ENCODE measurements at places on chromosomes 12 and 14.
A peak's percentile ranks its signal among the peaks of the same experiment; 100 is the strongest.

GRCh38 chr12:16165506-16165905, 112.0 kb downstream of the SLC15A5 start:
- DNase-seq, result peak; percentile 12

- DNase-seq, result no peak
Observed at GRCh38 chr12:124030008-124030407, 57.0 kb downstream of the ZNF664 start.

GRCh38 chr14:101186992-101187815, 283.7 kb upstream of the RTL1 start:
- DNase-seq, result no peak

GRCh38 chr12:130086248-130086647, 76.0 kb upstream of the FZD10 start:
- DNase-seq, result peak; percentile 9

GRCh38 chr14:65850429-65851135, 438.1 kb downstream of the FUT8 start:
- DNase-seq, result no peak

DNA sequence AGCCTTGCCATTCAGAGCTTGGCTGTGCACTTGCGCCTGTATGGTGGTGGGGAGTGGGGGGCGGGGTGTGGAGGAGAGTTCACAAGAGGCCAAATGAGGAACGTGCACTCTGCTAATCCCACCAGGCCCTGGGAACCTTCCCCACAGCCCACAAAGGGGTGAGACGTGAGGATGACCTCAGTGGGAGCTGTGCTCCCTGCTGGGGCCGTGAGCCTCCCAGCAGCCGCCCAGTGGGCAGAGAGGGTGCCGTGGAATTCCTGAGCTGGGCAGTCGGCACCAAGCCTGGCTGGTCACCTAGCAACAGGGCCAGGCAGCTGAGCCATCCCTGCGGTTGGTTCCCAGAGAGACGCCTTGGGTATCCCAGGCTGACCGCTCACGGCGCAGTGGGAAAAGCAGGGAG, 53.7 kb downstream of the CCNK start:
- DNase-seq, result no peak

DNA sequence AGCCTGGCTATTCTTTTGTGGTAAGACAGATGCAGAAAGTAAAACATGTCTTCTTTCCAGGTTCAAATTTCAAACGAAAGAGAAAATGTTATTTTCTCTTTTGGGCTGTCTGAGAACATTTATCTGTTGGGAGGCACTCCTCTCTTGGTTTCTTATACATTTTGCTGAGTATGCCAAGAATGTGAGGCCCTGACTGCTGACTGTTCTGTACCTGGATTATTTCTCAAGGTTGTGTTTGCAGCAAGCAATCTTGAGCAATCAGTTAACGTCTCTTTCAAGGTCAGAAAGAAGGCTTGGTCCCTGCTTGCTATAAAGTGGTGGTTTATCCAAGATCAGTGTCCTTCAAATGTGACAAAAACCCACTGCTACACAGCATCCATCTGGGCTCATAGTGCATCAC, 9.8 kb downstream of the SSTR1 start:
- DNase-seq, result no peak

DNA sequence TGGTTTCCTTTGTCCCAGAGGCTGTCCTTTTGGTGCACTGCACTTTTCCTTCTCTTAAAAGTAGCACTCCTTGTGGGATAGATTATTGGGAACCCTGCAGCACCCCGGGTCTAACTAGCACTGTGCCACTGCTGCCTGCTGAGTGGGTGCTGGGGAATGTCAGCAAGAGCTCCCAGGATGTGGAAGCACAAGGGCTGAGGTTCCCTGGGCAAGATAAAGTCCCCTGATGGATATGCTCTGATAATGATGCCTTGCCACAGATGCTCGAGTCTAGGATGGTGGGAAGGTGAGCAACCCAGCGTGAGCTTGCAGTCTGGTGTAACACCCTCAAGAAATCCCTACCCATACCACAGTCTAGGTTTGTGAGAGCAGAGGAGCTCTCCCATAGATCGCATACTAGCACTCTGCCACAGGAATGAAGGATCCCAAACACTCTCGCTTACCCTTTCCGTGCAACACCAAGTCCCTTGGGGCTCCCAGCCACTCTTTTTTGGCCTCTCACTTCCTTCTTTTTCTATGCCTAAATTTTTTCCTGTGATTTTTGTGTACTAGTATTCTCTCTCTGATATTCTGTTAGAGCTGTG, 32.6 kb downstream of the USP15 start:
- DNase-seq, result no peak

DNA sequence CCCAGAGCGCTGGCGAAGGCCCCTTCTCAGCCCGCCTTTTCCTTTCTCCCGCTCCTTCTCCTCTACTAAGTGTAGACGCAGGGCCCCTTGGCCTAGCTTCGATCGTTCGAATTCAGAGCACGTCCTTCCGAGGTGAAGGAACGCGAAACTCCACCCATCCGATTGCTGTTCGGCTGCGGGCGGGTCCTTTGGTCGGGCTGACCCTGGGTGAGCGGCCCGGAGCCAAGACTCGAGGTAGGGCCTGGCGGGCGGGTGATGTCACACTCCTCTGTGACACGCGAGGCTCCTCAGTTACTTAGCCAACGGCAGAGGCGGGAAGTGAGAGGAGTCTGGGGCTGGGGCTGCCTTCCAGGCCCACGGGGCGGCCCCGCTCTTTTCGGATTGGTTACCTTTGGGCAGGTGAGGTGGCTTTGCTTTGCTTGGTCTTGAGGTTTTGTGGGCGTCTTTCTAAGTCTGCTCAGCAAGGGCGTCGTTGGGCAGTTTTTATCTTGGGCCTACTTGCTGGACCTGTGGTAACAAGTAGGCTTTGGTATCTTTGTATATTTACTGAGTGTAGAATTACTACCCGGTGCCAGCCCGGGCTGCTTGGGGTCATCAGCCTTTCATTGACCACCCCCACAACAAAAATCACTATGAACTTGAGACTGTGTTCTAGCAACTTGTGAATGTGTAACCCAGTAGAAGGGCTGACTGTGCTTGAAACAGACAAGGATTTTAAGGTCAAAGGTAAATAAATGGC, 694 bp downstream of the TMBIM6 start:
- DNase-seq, result peak; percentile 56

- no peak for DNase-seq
Observed at GRCh38 chr12:113165521-113166450, 16.3 kb downstream of the CFAP73 start.

- no peak for DNase-seq
Observed at GRCh38 chr12:123608182-123608581, 6.3 kb downstream of the DDX55 start.

DNA sequence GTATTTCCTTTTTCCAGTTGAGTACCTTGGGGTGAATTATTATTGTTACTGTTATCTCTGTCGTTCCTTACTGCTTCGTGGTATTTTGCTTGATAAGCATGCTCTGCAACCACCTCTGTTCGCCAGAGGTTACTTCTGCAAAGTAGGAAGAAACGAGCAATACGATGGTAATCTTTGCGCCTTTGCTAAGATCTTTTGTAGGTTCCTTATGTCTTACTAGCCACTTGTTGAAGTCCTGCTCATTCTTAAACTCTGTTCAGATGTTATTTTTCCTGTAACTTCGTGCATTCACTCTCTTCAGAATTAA, 729 bp upstream of the M6PR start:
- no peak for DNase-seq

DNA sequence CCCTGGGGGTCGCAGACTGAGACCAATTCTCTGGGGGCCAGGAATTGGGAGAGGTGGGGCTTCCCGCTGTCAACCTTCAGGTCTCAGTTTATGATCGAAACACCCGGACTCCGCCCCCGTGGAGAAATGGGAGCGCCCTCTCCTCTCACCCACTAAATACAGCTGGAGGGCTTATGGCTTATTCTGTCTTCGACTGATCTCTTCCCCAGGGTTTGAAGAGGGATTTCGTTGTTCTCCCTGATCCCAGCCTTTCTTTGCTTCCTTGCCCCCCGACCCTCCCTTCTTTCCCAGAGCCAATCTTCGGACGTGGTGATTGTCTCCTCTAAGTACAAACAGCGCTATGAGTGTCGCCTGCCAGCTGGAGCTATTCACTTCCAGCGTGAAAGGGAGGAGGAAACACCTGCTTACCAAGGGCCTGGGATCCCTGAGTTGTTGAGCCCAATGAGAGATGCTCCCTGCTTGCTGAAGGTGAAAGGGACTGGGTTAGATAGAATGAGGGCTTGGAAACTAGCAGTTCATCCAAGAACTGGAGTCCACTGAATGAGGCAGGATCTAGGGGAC, 607 bp downstream of the OS9 start:
- DNase-seq, result peak; percentile 1

- DNase-seq, result no peak
Observed at GRCh38 chr12:27973487-27973890, 956 bp upstream of the PTHLH start.

DNA sequence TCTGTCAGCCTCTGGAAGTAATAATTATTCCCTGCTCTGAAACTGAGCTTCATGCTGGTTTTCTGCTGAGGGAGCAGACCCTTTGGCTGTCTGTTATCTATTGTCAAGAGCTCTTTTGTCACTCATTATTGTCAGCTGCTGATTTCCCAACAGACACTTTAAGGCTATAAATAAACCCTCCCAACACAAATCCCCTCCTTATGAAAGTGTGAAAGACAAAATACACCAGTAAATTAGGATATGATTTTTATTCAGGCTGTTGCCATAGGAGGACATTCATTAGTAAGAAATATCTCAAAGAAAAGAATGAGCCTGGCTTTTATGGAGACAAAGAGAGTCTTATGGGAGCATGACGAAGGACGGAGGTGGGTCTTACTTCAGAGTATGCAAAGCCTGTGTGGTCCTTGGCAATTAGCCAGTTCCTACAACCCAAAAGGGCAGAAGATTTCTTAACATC, 180.8 kb downstream of the CRADD start:
- peak; percentile 78 for DNase-seq

DNA sequence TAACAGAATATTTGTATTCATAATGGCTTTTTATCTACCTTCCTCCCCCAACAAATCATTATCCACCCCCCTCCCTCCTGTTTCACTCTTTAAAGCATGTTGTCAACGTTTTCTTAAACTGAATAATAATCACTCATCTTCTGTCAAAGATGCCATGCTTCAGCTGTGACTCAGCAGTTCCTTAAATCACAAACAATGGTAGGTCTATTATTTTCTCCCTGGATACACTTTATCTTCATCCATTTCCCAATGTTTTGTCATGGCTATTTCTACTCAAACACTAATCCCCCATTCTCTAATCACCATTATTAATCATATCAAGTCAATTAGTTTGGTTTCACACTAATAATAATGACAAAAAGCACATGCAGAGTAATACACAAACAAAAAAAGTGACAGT, 6.5 kb downstream of the CLEC12B start:
- DNase-seq, result no peak

DNA sequence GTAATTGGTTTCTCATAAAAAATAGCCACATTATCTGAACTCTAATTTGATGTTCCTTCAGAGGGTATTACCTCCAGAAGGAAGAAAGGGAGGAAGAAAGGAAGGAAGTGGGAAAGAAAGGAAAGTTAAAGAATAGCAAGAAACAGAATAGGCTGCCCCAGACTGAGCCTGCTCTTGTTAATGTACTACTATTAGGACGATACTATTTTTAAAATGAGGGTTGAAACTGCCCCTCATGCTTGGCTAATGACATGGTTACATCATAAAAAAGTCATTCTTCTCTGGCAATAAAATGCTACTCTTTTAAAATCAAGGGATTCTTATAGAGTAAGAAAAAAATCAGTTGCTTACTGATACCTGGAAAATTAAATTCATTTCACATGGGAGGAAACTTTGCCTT, 253.0 kb downstream of the KTN1 start:
- no peak for DNase-seq

- DNase-seq, result no peak
Observed at GRCh38 chr14:50400461-50400860, 3.8 kb upstream of the CDKL1 start.

GRCh38 chr14:88790501-88791251, 2.1 kb downstream of the EML5 start:
- DNase-seq, result no peak

GRCh38 chr12:119229837-119230236, 51.1 kb downstream of the HSPB8 start:
- DNase-seq, result no peak

DNA sequence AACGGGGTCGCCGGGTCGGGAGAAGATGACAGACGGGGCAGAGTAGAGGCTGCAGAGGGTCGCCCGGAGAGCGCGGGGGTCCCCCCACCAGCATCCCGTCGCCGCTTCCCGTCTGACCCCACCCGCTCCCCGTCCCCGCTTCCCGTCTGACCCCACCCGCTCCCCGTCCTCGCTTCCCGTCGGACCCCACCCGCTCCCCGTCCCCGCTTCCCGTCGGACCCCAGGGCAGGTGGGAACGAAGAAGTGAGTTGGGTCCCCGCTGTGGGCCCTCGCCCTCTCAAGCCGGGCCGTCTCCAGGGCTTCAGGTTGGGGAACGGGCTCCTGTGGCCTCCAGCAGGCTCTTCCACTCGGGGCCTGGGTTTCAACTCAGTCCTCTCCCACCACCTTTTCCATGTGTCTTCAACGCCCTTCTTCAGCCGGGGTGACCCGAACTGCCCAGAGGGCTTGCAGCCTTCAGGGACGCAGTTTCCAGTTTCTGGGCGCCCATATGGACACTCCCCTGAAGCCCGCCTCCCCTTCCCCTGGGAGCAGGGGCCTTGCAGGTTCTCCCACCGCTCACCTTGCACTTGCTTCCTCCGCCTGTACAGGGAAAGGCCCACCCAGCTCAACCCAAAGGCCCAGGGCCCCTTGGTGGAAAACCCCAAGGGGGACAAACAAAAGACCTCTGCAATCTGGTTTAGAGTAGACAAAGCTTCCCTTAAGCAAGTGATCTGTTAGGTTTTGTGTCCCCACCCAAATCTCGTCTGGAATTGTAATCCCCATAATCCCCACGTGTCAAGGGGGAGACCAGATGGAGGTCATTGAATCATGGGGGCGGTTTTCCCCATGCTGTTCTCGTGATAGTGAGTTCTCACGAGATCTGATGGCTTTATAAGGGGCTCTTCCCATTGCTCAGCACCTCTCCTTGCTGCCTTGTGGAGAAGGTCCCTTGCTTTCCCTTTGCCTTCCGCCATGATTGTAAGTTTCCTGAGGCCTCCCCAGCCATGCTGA, 66.5 kb downstream of the TNFAIP2 start:
- no peak for DNase-seq

DNA sequence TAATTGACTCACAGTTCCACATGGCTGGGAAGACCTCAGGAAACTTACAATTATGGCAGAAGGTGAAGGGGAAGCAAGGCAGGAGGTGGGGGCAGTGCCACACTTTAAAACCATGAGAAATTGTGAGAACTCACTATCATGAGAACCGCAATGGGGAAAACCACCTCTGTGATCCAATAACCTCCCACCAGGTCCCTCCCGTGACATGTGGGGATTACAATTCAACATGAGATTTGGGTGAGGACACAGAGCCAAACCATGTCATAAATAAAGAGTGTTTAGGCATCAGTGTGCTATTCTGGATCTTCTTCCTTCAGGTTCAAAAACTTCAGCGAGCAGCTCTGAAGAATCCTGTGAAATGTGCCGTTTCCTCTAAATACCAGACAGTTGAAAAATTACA, 9.7 kb downstream of the DDX47 start:
- DNase-seq, result no peak

Measured in right lung (tissue), 10 donors.